ENCODE measurements at places on chromosomes 11 and 22.

DNA sequence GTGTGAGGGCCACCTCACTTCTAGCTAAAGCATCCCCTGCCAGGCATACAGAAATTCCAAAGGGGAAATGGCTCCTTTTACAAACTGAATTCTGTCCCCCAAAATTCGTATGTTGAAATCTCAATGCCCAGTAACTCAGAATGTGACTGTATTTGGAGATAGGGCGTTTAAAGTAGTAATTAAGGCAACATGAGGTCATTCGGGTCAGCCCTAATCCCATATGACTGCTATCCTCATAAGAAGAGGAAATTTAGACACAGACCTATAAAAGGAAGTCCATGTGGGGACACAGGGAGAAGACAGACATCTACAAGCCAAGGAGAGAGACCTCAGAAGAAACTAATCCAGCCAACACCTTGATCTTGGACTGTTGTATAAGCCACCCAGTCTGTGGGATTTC lies 119.1 kb downstream of the CHST1 start:
- no peak for DNase-seq

GRCh38 chr11:70826541-70827335 lies 425.6 kb downstream of the SHANK2 start:
- DNase-seq = peak; percentile 91

DNA sequence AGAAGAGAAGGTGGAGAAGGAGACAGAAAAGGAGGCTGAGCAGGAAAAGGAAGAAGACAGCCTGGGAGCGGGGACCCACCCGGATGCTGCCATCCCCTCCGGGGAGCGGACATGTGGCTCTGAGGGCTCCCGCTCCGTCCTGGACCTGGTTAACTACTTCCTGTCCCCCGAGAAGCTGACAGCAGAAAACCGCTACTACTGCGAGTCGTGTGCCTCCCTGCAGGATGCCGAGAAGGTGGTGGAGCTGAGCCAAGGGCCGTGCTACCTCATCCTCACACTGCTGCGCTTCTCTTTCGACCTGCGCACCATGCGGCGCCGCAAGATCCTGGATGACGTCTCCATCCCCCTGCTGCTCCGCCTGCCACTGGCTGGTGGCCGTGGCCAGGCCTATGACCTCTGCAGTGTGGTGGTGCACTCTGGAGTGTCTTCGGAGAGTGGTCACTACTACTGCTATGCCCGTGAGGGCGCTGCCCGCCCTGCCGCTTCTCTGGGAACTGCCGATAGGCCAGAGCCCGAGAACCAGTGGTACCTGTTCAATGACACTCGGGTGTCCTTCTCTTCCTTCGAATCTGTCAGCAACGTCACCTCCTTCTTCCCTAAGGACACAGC lies 21.4 kb downstream of the USP35 start:
- DNase-seq = no peak

DNA sequence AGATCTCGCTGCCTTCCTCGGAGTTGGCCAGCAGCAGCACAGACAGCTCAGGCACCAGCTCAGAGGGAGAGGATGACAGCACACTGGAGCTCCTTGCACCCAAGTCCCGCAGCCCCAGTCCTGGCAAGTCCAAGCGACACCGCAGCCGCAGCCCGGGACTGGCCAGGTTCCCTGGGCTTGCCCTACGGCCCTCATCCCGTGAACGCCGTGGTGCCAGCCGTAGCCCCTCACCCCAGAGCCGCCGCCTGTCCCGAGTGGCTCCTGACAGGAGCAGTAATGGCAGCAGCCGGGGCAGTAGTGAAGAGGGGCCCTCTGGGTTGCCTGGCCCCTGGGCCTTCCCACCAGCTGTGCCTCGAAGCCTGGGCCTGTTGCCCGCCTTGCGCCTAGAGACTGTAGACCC lies 6.4 kb downstream of the PLA2G3 start:
- no peak for DNase-seq

DNA sequence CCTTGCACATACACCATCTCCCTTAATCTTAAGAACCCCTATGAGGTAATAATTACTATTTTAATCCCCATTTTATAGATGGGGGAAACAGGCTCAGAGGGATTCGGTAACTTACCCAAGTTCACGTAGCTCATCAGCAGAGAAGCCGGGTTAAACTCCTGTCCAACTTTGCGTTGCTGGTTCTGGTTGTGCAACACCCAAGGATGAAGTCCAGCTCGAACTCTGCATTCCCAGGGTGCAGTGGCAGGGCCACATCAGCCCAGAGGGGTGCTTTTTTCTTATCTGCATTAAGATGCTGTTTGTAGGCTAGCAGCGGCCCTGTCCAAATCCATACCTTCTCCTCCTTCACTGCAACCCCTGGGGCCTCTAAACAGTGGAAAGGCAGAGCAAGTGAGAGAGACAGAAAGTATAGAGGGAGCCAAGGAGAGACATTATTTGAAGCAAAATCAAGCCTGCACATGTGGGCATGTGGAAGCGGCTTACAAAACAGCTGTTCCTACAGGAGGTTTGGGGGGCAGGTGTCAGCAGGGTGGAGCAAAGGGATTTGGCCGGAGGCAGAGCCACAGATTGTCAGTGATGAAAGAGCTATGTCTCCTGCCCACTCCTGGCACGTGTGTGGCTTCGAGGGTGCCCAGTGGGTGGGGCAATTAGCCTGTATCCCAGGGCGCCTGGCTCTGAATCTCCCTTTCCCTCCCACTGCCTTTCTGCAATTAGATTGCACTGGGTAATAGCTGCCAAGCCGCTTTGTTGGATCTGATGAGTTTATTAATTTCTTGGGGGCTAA lies 129.5 kb upstream of the TBCEL start:
- DNase-seq = no peak

DNA sequence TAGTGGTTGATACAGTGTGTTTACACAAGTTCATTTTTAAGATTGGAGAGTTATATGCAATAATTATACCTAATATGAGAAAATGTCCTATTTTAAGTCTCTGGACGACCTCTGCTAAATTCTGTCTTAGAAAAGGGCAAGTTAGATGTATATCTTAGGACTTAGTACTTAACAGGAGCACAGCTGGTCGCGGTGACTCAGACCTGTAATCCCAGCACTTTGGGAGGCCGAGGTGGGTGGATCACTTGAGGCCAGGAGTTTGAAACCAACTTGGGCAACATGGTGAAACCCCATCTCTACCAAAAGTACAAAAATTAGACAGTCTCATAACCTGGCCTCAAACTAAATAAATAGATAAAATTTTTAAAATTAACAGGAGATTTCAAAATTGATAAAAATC lies 27.2 kb downstream of the BSX start:
- no peak for DNase-seq

GRCh38 chr11:115128226-115128625 lies 376.0 kb downstream of the CADM1 start:
- no peak for DNase-seq

GRCh38 chr22:19811811-19812771 lies 42.6 kb downstream of the GNB1L start:
- DNase-seq = no peak

- DNase-seq = no peak
Measured at GRCh38 chr11:107675902-107676301, 36.0 kb downstream of the SLN start.

DNA sequence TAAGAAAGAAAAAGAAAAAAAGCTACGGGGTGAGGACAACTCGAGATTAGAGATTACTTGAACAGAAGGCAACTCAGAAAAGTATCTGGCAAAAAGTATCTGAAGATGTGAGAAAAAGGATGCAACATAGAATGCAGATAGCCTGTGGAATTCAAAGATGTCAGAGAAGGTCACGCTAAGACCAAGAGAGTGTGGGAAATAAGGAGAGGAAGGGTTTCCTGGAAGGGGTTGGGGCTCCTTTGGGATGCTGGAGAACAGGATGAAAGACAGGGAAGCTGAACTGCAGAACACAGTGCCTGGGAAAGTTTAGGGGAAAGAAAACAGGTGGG lies 1.2 kb downstream of the GUCY1A2 start:
- no peak for DNase-seq

DNA sequence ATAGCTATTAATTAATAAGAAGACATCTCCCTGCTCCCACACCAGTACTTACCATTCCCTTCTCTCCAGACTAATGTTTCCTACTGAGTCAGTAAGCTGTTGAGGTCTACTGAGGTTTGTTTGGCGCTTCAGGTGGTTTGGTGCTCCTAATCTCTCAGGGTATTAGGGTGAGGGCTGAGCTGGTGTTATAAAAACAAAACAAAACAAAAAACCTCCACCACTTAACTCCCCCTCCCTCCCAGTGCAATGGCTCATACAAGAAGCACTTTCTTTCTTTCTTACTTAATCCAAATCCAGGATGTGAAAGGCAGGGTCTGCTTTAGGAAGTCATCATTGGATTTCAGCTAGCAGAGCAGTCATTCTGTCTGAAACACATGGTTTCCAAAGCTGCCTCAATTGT lies 15.3 kb downstream of the CSTPP1 start:
- DNase-seq = peak; percentile 86

DNA sequence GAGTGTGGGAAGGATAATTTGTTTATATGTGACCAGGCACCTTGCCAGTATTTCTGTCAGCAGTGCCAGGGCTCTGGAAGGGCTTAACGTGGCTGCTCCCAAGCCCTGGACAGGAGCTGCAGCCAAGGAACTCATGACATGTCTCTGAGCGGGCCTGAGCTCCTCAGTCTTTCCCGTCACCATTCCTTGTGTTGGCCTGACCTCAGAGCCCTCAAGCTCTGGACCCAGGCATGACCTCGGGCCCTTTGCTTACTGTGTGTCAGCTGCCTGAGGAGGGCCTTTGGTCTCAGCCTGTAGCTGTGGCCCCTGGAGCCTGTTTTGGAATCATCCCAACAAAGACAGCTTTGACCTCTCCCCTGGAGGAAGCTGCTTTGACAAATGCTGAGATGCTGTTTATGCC lies 264.1 kb upstream of the PLET1 start:
- DNase-seq = no peak

- peak; percentile 16 for DNase-seq
Measured at GRCh38 chr11:7690648-7691047, 15.6 kb downstream of the OVCH2 start.

GRCh38 chr11:124717786-124718651 lies 21.7 kb upstream of the NRGN start:
- DNase-seq = peak; percentile 73

DNA sequence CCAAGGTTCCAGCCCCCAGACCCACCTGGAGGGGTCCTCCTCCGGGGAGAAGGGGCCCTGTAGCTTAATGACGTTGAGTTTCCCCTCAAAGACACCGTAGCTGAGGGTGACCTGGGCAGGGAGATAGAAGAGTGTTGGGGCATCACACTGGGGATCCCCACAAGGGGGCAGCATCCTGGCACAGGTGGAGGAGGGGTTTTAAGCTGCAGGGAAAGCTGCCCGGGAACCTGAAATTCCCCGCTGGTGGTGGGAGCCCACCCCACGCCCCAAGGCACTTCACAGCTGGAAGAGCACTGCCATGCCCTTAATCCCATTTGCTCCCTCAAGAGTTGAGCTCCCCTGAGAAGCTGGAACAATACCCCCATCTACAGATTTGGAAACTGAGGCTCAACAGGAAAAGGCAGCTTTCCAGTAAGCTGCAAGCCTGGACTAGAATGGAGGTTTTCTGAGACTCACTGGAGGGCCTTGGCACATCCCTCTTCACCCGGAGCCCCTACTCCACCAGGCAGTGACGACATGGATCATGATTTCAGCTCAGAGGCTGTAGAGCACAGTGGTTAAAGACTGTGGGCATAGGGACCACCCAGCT lies 13.7 kb downstream of the MFNG start:
- DNase-seq = peak; percentile 69

DNA sequence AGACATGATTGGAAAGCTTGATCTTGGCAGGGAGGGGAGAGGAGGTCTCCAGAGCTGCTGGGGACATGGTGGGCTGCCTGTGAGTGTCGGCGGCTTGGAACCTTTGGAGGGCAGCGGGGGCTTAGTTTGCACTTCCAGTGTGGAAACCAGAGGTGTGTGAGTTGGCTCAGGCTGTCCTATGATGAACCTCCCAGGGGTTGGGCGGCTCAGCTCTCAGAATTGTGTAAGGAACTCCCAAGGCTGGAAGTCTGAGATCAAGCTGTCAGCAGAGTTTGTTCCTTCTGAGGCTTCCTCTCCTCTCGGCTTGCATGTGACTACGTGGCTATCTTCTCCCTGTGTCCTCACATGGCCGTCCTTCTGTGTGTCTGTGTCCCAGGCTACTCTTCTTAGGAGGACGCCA lies 87.9 kb upstream of the B3GAT1 start:
- no peak for DNase-seq

- DNase-seq = peak; percentile 83
Measured at GRCh38 chr22:36194971-36195370, 6.6 kb downstream of the APOL4 start.

GRCh38 chr11:86089659-86090058 lies 20.8 kb upstream of the PICALM start:
- DNase-seq = no peak

DNA sequence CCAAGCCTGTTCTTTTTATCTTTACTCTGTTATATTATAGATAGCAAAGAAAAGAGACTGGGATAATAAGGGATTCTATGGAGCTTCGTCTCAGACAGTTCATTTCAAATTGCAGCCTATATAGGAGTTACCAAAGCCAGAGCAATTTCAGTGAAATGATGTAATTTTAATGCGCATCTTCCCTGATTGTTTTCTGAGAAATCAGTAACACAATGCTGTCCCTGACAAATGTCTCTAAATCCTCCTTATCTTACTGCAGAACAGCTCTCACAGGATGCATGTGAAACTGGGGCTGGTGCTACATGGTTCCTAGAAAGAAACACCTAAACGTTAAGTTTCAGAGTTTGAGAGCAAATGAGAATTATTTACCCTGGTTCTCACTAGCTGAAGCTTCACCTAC lies 467.9 kb upstream of the ANO3 start:
- no peak for DNase-seq

All from neural progenitor cell (in vitro differentiated cells).